Activated CD8-positive, alpha-beta memory T cell treated with anti-CD3 and anti-CD28 coated beads for 48 hours (primary cell): ENCODE measurements at places on chromosomes 7 and 10.
A peak's percentile ranks its signal among the peaks of the same experiment; 100 is the strongest.

DNA sequence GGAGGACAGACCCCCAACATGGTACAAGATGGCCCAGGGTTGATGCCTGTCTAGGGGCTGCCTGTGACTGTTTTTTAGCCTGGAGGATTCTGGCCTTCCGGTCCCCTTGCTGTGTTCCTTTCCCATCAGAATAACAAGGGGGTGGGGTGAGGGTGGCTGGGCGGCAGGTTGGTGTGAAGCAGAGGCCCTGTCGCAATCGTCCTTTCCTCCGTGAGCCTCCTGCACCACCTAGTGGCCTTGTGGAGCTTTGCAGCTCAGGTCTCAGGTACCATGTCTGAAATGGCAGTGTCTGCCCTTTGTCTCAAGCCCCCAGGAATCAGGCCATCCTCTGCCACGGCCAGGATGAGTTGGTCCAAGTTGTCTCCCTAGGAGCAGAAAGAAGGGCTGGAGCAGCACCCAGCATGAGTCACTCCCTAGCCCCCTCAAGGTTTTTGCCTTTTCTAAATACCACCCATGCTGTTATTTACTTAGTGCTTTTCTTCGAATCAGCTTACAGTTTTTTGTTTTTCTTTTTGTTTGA lies 24.2 kb downstream of the TACR2 start:
- peak; percentile 46 for DNase-seq

DNA sequence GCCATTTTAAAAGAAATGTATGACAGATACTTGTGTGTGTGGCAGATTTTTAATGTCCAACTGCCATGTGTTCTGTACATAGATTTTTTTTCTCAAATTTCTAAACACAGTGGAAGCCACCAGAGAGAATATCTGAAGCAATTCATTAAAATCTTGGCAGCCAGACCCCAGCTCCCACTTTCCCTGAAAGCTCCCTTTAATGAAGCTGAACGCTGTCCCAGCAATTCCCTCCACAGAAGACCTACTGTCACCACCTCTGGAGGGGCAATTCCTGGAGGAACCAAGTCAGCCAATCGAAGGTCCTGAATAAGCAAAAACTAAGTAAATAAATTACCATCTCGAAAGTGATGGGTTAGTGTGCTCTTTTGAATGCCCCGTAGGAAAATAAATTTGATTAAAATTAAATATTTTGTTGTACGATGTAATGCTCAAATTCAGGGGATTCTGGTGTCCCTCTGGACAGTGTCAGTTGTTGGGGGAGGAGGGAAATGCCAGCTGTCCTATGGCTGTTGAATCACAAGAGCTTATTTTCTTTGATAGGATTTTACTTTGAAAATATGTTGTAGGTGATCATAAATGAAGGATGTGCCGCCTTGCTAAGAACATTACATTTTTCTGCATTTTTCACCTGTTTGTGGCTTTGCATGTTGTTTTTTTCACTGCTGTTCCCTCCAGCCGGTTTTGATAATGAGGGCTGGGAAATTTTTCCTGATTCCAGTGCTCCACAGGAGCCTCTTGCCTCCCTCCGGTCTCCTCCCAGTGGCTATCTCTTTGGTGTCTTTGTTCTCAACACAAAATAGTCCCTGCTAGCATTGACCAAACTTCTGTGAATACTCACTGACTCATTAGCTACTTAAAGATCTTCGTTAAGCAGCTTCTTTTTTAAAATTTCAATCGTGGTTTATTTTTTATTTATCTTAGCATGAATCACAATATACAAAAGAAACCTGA lies 9.2 kb upstream of the GSAP start:
- no peak for DNase-seq

DNA sequence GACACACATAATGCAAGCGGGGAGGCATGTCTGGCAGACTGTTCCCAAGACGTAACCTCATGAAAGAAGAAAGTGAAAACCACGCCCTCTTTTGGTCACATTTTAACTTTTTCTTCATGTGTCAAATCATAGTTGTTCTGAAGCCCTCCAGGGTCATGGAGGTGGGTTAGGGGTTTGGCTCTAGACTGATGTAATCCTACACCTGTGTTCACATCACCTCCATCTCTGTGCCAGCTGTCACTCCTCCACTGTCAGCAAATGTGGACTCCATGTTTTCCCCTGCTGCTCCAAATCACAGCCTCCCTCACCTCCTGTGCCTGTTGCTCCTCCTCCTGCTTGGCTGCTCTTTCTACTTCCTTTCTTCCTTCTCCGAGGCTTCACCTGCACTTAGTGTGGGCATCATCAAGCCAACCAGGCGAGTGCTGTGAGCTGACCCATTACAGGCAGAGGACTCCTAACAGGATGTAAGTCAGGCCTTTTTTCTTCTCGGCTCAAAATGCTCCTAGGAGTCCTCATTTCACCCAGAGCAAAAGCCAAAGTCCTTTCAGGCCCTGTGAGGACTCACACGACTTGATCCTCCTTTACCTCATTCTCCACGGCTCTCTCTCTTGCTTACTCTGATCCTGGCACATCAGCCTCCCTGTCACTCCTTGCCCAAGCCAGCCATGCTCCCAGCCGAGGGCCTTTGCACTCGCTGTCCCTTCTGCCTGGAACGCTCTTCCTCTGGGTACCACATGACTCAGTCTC lies 66.4 kb upstream of the IFRD1 start:
- no peak for DNase-seq

- DNase-seq, result no peak
Measured at GRCh38 chr7:18405726-18406125, 89.8 kb upstream of the HDAC9 start.

DNA sequence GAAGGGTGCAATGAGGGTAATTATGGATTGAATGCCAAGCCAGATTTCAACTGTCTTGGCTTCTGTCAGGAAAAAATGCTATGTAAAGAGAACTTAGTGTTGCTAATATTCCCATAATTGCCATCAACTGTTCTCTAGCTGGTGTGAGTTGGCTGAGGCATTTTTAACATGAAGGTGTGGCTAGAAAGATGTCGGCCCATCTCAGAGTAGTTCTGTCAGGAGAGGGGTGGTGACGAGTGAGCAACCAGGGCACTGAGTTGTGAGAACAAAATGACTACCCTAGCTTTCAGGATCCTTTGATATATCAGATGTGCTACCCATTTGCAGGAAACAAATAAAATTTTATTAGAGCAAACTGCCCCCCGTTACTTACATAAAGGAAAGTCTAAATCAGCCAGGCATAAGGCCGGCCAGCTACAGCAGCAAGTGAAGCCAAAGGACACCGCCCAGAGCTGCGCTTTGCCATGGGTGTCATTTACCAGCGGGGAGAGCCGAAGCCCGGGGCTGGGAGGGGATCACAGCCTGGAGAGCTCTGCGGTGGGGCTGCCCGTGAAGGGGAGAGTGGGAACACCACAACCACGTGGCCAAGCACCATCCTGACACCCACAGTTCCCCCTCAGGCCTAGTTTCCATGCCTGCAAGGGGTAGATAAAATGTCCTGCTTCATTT lies 141.4 kb downstream of the ICA1 start:
- DNase-seq, result no peak

DNA sequence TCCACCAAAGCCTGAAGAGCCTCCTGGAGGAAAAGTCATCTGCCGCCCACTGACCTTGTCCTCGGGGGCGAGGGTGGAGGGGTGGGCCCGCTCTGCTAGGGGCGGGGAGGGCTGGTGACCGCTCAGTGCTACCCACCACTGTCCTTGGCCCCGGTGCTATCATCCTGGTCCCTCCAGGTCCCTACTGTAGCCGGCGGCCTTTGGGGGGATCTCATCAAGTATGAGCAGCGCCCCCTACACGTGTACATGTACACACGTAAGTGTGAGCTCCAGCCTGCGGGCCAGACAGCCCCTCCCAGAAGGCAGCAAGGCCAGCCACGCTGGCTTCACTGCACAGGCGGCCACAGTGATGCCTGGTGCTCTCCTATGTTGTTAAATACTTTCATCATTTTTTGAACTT lies 19.6 kb downstream of the TTYH3 start:
- no peak for DNase-seq
